Mesothelial cell of epicardium (in vitro differentiated cells): ENCODE measurements at places on chromosomes 5 and 9.

- no peaks in the 10 kb centered on the region for H3K4me1 ChIP-seq
- H3K27ac ChIP-seq, result no peak overlapping the region
- no peak overlapping the region for H3K4me3 ChIP-seq
Observed at GRCh38 chr9:117715411-117715989, 11.3 kb downstream of the TLR4 start.

GRCh38 chr9:16290169-16290568 is 580.3 kb downstream of the BNC2 start:
- H3K4me1 ChIP-seq, result no peaks in the 10 kb centered on the region
- no peak overlapping the region for H3K4me3 ChIP-seq
- H3K27ac ChIP-seq, result no peak overlapping the region

GRCh38 chr9:16281707-16282106 is 588.8 kb downstream of the BNC2 start:
- DNase-seq, result no peak
- H3K27me3 ChIP-seq, result no peaks in the 10 kb centered on the region
- H3K36me3 ChIP-seq, result peaks cover 4% of the 10 kb centered on the region
- H3K4me1 ChIP-seq, result peaks cover 31% of the 10 kb centered on the region
- H3K27ac ChIP-seq, result peak overlapping the region; percentile 45

DNA sequence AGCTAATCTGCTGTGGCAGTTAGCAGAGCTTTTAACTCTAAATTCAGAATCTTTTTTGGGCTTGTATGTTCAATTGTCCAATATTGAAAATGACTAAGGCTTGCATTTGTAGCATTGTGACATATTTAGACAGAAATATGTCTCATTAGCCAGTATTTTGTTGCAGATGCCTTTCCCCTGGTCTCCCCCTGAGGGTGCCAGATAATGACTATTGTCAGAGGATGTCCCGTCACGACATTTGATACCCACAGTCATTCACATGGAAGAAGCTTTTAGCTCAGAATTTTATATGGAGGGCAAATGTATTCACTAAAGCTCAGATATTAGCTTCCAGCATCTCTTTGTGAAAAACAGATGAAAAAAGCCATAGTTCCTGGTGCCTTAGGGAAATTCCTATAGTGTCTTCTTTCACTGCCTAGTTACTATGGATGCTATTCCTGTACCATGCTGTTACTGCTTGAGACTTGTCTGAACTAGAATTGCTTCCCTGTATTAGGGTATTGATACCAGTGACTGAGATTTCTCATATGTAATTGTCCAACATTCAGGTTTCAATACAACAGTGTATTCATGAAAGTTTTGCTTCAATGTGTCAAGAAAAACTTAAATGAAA is 96.2 kb downstream of the CCDC192 start:
- H3K4me3 ChIP-seq, result no peak overlapping the region
- no peaks in the 10 kb centered on the region for H3K36me3 ChIP-seq
- H3K27me3 ChIP-seq, result no peaks in the 10 kb centered on the region
- DNase-seq, result no peak

DNA sequence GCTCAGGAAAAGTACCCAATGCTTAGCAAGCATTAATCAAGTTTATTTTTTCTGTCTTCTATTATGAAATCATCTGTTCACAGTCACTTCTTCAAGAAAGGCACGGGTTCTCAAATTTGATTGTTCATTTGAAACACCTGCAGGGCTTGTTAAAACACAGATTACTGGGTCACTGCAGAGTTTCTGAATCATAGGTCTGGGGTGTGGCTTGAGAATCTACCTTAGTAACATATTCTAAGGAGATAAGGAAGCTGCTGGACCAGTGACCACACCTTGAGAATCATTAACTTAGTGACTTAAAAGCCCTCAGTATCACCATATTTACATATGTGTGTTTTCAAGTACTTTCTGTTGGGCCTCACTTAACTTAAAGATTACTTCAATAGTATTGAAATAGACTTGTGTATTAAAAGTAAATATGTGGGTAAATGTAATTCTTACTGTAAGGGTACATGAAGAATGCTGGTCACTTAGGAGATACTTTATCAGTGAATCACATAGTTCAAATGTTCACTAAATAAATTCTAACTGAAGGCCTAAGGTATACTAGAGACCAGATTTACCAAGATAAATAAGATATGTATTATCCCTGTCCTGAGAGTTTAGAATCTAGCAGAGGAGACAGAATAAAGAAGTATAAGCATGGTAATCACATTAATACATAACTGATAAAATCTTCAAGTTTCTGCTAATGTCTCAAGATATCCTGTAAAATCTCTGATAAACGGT is 1342.1 kb upstream of the C9orf72 start:
- no peak overlapping the region for H3K4me3 ChIP-seq
- no peak overlapping the region for H3K27ac ChIP-seq
- DNase-seq, result no peak
- H3K27me3 ChIP-seq, result no peaks in the 10 kb centered on the region
- no peaks in the 10 kb centered on the region for H3K4me1 ChIP-seq

- no peak for DNase-seq
- peaks cover 28% of the 10 kb centered on the region for H3K4me1 ChIP-seq
- no peak overlapping the region for H3K4me3 ChIP-seq
- no peak overlapping the region for H3K27ac ChIP-seq
Observed at GRCh38 chr5:154341620-154342019, 104.2 kb upstream of the SAP30L start.

DNA sequence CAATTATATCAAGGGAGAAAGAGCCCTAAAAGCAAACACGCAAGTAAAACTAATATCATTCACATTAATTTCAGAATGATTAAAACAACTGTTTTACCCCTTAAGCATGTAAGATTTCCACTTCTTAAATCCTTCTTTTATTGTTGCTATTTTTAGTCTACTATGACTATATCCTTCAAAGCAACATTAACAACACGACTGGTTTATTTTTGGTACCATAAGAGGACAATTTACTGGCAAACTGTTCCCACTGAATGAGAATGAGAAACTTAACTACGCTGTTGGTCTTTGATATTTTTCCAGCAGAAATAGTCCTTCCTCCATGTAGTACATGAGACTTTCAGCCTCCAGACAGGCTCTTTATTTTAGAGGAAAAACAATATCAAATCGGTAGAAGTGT is 281.5 kb downstream of the CTNND2 start:
- no peak overlapping the region for H3K4me3 ChIP-seq
- no peaks in the 10 kb centered on the region for H3K36me3 ChIP-seq
- H3K27me3 ChIP-seq, result no peaks in the 10 kb centered on the region

- H3K4me1 ChIP-seq, result no peaks in the 10 kb centered on the region
- H3K36me3 ChIP-seq, result peaks cover 77% of the 10 kb centered on the region
- no peak overlapping the region for H3K4me3 ChIP-seq
- H3K27me3 ChIP-seq, result no peaks in the 10 kb centered on the region
Observed at GRCh38 chr5:141419074-141419880, 1.6 kb upstream of the PCDHGA11 start.

DNA sequence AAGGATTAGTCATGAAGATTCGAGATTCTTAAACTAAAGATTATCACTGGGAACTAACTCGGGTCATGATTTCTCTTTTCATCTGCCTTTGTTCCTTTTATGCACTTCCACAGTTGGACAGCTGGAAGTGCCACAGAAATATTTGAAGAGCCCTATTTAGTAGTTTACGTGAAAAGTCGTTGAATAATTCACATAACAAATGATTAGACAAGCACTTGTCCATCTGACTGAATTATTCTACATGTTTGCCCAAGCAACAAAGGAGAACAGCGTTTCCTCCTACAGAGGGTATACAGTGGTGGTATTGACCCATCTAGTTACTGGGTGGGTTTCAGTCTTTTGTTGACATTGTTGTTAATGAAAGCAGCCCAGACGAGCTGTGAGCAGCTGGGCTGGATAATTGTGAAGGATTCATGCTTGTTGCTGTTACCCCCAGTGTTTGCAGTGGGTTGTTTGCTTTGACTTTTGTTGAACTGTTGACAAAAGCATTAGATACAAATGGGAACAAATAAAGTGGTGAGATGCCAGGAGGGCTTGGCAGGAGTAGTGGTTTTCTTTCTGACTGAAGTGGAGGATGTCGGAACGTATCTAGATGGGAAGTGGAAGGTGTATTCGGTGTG is 96.2 kb downstream of the TLE4 start:
- no peak overlapping the region for H3K4me3 ChIP-seq
- H3K36me3 ChIP-seq, result peaks cover 5% of the 10 kb centered on the region
- no peaks in the 10 kb centered on the region for H3K27me3 ChIP-seq
- no peak overlapping the region for H3K27ac ChIP-seq
- peaks cover 55% of the 10 kb centered on the region for H3K4me1 ChIP-seq

- no peak for DNase-seq
- H3K27ac ChIP-seq, result peak overlapping the region; percentile 1
- H3K4me1 ChIP-seq, result peaks cover 29% of the 10 kb centered on the region
- H3K4me3 ChIP-seq, result no peak overlapping the region
Observed at GRCh38 chr5:149489605-149490037, 61.6 kb downstream of the CSNK1A1 start.

DNA sequence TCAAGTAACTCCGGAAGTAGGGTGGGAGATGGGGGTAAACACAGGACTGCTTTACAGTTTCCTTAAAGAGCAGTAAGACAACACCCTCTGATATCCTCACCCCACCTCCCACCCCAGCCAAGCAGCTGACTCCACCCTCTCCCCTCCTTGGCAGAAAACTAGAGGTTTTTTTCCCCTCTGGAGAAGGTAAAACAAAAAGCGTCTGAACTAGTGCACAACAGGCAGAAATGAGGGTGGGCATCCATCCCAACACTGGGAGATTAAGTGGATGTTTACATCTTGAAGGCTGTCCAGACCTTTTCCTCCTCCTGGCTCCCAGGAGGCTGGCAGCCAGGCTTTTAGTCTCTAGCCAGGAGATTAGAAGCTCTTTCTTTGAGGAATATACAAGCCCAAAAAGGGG is 13.9 kb upstream of the CTNNAL1 start:
- no peak for DNase-seq
- peaks cover 10% of the 10 kb centered on the region for H3K36me3 ChIP-seq
- no peaks in the 10 kb centered on the region for H3K27me3 ChIP-seq
- H3K27ac ChIP-seq, result peak overlapping the region; percentile 66
- no peak overlapping the region for H3K4me3 ChIP-seq

- no peak for DNase-seq
- H3K36me3 ChIP-seq, result peaks cover 12% of the 10 kb centered on the region
- H3K4me1 ChIP-seq, result peaks cover 1% of the 10 kb centered on the region
- H3K27ac ChIP-seq, result no peak overlapping the region
- H3K27me3 ChIP-seq, result peaks cover 1% of the 10 kb centered on the region
- no peak overlapping the region for H3K4me3 ChIP-seq
Observed at GRCh38 chr5:312845-313244, 8.7 kb upstream of the AHRR start.

DNA sequence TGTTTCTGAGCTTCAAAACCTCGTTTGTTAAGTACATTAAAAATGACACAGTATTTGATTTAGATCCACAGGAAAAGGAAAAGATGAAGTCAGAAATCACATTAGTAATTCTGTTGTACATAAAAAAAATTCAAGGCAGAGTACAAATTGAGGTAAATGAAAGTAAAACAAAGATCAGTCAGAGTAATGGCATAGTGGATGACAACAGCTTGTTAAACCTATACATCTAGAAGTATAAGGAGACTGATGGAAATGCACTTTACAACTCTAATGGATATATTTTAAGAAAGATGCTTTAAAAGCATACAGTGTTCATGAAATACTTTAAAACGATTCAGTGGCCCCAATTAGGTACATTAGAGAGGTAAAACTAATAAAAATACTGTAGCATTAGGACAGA is 631.3 kb upstream of the SEMA6A start:
- H3K4me1 ChIP-seq, result peaks cover 35% of the 10 kb centered on the region
- no peaks in the 10 kb centered on the region for H3K36me3 ChIP-seq
- no peak for DNase-seq
- H3K27ac ChIP-seq, result no peak overlapping the region
- no peaks in the 10 kb centered on the region for H3K27me3 ChIP-seq

- H3K27ac ChIP-seq, result no peak overlapping the region
- peaks cover 4% of the 10 kb centered on the region for H3K27me3 ChIP-seq
- no peaks in the 10 kb centered on the region for H3K36me3 ChIP-seq
- no peak for DNase-seq
- H3K4me3 ChIP-seq, result no peak overlapping the region
Observed at GRCh38 chr5:109669991-109670706, 19.6 kb upstream of the MAN2A1 start.

DNA sequence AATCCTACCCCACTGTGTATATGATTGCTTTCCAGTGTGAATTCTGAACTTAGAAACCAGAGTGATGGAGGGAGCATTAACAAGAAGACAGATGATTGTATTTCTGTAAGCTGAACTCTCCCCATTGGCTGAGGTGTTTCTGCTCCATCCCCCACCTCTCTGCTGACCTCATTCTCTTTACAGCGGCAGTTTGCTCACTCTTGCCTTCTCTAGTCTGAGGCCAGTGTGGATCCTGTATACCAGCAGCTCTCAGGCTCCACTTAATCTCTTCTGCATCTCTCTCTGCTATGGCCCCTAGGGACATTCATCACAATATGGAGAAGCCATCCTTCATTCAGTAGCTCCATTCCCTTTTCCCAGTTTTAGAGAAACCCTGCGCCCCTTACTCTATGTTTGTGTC is 358.8 kb downstream of the MAN2A1 start:
- H3K4me3 ChIP-seq, result no peak overlapping the region
- peaks cover 9% of the 10 kb centered on the region for H3K36me3 ChIP-seq
- peaks cover 2% of the 10 kb centered on the region for H3K4me1 ChIP-seq
- H3K27me3 ChIP-seq, result peaks cover 36% of the 10 kb centered on the region
- no peak overlapping the region for H3K27ac ChIP-seq

DNA sequence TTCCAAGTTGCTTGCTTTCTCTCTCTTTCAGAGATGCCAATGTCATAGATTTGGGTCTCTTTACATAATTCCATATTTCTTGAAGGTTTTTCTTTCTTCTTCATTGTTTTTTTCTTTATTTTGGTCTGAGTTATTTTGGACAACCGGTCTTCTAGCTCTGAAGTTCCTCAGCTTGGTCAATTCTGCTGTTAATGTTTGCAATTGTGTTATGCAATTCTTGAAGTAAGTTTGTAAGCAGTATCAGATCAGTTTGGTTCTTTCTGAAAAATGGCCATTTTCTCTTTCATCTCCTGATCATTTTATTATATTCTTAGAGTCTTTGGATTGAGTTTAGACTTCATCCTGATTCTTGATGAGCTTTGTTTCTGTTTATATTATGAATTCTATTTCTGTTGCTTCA is 16.4 kb upstream of the PRDM9 start:
- no peaks in the 10 kb centered on the region for H3K27me3 ChIP-seq
- no peaks in the 10 kb centered on the region for H3K4me1 ChIP-seq
- H3K27ac ChIP-seq, result no peak overlapping the region
- no peak overlapping the region for H3K4me3 ChIP-seq

GRCh38 chr5:11477786-11478185 is 426.5 kb downstream of the CTNND2 start:
- no peaks in the 10 kb centered on the region for H3K27me3 ChIP-seq
- no peak overlapping the region for H3K27ac ChIP-seq
- no peak overlapping the region for H3K4me3 ChIP-seq

- H3K4me3 ChIP-seq, result no peak overlapping the region
- H3K27me3 ChIP-seq, result peaks cover 40% of the 10 kb centered on the region
- H3K36me3 ChIP-seq, result no peaks in the 10 kb centered on the region
- H3K27ac ChIP-seq, result no peak overlapping the region
Observed at GRCh38 chr5:137022043-137022442, 477.1 kb downstream of the SPOCK1 start.

GRCh38 chr5:59609501-59610265 is 283.8 kb downstream of the PDE4D start:
- no peak for DNase-seq
- H3K36me3 ChIP-seq, result peaks cover 2% of the 10 kb centered on the region
- H3K27ac ChIP-seq, result no peak overlapping the region
- H3K27me3 ChIP-seq, result no peaks in the 10 kb centered on the region
- H3K4me1 ChIP-seq, result peaks cover 13% of the 10 kb centered on the region

GRCh38 chr5:175658299-175659145 is 651 bp downstream of the HRH2 start:
- DNase-seq, result no peak
- no peak overlapping the region for H3K27ac ChIP-seq
- H3K36me3 ChIP-seq, result no peaks in the 10 kb centered on the region
- H3K27me3 ChIP-seq, result peaks cover 85% of the 10 kb centered on the region
